ENCODE measurements at places on chromosomes 4 and X.

DNA sequence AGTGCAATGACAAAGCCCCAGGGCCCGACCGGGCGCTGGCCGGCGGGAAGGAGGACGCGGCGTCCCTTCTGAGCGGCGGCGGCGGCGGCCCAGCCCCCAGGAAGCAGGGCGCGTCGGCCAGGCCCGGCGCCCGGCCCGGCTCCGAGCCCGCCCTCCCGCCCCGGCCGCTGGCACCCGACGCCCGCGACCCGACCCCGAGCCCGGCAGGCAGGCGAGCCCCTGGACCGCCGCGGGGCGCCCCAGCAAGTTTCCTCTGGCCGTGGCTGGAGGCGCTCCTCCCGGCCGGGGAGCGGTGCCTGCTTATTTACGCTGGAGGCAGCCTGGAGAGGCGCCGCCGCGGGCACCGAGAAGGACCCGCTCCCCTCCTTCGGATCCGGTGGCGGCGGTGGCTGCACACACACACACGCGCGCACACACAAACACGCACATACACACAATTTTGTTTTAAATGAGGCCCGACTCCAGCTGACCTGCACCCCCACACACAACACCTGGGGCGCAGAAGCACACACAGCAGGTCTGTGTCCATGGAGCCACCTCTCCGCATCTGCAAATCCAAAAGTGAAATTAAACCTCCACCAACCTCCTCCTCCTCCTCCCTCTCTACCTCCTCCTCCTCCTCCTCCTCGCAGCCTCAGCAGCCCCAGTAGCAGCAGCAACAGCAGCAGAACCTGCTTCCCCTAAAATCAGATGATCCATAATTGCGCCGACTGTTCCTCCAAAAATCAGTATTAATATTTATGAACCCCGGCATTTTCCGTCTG is 669 bp downstream of the IRF2 start:
- peaks cover 68% of the 10 kb centered on the region for H3K4me1 ChIP-seq
- H3K27me3 ChIP-seq, result no peaks in the 10 kb centered on the region
- H3K36me3 ChIP-seq, result no peaks in the 10 kb centered on the region
- peak overlapping the region; percentile 84 for H3K4me3 ChIP-seq
- no peak for DNase-seq
- H3K27ac ChIP-seq, result peak overlapping the region; percentile 99

- no peak overlapping the region for H3K27ac ChIP-seq
- H3K36me3 ChIP-seq, result no peaks in the 10 kb centered on the region
- no peak for DNase-seq
- peaks cover 4% of the 10 kb centered on the region for H3K4me1 ChIP-seq
These were observed 285.9 kb downstream of the SLC7A11 start for GRCh38 chr4:137956256-137956655.

- H3K4me1 ChIP-seq, result peaks cover 8% of the 10 kb centered on the region
- no peaks in the 10 kb centered on the region for H3K36me3 ChIP-seq
- H3K27ac ChIP-seq, result no peak overlapping the region
- H3K27me3 ChIP-seq, result no peaks in the 10 kb centered on the region
These were observed 51.4 kb upstream of the RAPGEF2 start for GRCh38 chr4:159051245-159052071.

- no peak overlapping the region for H3K4me3 ChIP-seq
- no peaks in the 10 kb centered on the region for H3K27me3 ChIP-seq
- H3K27ac ChIP-seq, result no peak overlapping the region
- no peaks in the 10 kb centered on the region for H3K36me3 ChIP-seq
- no peaks in the 10 kb centered on the region for H3K4me1 ChIP-seq
These were observed 301.8 kb upstream of the CTSO start for GRCh38 chr4:156255230-156256007.

GRCh38 chr4:135418353-135418752 is 1216.8 kb upstream of the PABPC4L start:
- H3K4me1 ChIP-seq, result no peaks in the 10 kb centered on the region
- no peak overlapping the region for H3K4me3 ChIP-seq
- H3K36me3 ChIP-seq, result no peaks in the 10 kb centered on the region
- no peaks in the 10 kb centered on the region for H3K27me3 ChIP-seq
- no peak for DNase-seq

All from esophagus squamous epithelium (tissue), 5 donors.